ENCODE measurements at places on chromosomes 1 and 21.

DNA sequence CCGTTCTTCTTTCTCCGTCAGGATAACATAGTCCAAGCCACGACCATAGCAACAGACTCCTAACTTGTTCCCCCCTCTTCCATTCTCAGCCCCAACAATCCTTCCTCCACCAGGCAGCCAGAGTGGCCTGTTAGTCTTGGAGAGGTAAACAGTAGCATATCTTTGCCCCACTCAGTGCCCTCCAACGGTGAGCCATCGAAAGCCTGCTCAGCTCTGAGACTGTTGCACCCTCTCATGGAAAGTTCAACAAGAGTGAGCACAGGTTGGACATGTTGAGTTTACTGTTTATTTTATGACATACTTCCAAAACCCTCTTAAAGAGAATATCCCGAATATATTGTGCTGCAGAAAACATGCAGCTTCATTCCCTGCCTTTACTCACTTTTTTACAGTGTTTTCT lies 30.1 kb upstream of the BACE2 start:
- DNase-seq: no peak

- DNase-seq: no peak
These were observed 550 bp upstream of the PTBP2 start for GRCh38 chr1:96721053-96721415.

DNA sequence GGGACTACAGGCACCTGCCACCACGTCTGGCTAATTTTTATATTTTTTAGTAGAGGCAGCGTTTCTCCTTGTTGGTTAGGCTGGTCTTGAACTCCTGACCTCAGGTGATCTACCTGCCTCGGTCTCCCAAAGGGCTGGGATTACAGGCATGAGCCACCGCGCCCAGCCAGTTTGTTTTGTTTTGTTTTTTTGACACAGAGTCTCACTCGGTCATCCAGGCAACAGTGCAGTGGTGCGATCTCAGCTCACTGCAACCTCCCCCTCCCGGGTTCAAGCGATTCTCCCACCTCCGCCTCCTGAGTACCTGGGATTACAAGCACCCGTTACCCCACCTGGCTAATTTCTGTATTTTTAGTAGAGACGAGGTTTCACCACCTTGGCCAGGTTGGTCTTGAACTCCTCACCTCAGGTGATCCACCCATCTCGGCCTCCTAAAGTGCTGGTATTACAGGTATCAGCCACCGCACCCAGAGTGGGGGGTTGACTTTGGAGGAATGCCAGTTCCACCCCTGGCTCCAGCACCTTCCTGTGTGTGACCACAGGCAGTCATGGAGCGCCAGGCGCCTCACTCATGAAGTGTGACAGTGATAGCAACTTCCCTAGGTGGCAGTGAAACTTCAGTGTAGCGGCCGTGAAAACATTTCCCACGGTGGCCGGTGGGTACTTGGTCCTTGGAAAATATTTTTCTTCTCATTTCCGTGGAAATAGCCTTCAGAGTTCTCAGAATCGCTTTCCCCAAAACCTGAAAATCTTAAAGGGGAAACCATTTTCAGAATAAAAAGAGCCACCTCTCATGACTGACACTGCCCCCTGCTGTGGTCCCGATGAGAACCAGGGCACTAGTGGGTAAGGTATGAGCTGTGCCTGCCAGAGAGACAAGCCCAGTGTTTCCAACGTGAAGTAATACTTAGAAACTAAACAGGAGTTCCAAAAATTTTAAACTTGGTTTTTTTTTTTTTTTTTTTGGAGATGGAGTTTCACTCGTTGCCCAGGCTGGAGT lies 48.6 kb downstream of the WDR4 start:
- no peak for DNase-seq

DNA sequence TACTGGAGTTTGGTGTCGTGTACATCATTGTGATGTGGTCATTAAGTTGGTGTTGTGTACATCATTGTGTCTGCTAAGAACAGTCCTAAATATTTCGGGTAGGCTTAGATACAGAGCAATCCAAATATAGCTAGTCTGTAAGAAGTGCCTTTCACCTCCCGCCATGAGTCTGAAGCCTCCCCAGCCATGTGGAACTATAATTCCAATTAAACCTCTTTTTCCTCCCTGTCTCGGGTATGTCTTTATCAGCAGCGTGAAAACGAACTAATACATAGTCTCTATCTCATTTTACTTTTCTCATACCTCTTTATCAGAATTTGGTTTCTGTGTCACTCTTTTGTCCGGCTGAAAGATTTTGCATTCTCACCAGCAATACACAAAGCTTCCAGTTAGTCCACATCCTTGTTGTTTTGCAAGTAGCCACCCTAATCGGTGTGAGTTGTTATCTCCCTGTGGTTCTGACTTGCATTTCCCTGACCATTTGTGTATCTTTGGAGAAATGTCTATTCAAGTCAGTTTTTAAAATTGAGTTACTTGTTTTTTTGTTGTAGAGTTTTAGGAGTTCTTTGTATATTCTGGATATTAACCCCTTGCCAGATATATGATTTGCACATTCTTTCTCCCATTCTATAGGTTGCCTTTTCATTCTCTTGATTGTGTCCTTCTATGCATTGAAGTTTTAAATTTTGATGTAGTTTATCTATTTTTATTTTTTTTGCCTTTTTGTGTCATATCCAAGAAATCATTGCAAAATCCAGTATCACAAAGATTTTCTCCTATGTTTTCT lies 56.5 kb downstream of the FNBP1L start:
- no peak for DNase-seq

- no peak for DNase-seq
These were observed 5.1 kb upstream of the NEK7 start for GRCh38 chr1:198151688-198152087.

DNA sequence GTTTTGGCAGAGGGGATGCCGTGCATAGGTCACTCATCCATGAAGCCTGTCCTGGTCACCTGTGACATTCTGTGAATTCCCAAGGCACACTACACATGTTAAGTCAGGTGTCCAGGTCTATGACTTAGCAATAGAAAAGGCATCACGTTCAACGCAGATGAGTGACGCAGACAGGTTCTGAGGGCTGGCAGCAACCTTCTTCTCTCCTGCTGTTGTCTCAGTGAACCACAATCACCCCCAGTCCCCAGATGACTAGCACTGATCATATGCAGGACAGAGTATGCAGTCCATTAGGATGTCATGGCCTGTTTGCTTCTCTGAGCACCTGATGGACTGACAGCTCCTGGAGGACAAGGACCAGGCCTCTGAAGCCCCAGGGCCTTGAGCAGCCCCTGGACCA lies 157.8 kb upstream of the KAZN start:
- no peak for DNase-seq

GRCh38 chr1:59100708-59101374 lies 196.1 kb upstream of the FGGY start:
- no peak for DNase-seq

DNA sequence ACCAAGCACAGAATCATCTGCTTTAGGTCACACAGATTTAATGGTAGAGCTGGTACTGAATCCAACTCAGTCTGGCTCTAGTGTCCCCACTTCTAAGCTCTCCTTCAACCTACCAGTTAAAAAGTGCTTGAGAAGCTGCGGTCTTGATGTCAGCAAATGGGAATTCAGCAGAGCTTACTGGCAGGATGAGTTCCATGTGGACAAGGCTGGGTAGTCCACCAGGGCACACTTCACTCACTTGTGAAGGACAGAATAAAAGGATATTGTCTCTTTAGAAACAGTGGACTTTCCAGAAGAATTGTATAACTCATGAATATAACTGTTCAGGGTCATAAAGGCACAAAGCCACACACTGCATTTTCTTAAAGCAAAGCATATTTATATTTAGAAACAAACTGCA lies 35.1 kb upstream of the GUCA2B start:
- no peak for DNase-seq

DNA sequence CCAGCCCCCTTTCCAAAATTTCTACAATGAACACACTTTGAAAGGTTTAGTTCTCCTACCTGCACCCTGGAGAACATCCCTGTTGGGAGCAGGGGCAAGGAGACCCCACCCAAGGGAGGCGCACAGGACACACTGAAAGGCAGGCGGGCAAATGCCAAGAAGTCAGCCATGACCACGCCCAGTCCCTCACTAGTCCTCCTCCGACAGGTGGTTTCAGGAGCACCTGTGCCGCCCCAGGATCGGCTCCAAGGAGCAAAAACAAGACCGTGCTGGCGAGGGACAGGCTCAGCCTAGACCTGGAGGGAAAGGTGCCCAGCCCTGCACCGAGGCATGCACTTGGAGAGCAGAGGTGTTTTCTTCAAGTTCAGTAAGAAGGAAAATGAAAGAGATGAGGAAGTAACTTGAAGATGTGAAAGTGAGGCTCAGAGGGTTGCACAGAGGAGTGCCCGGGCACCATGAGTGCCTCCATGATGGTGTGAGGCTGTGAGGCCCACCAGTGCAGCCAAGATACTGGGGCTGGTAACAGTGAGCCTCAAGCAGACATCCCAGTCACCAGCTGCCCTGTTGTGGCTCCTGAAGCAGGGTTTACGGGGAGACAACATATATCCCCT lies 19.6 kb upstream of the NADK start:
- no peak for DNase-seq

DNA sequence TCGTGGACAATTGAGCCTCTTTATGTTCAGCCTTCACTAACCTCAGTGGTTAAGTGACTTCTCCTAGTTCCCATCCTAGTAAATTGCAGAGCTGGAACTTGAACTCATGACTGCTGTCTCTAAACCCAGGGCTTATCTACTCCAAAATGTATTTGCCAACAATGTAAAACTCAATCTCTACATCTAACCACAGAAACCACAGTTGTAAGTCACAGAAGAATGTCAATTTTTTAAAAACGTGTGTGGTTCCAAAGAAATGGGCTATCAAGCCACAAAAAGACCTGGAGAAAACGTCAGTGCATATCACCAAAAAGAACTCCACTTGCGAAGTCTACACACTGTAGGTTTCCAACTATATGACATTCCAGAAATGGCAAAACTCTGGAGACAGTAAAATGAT lies 172.6 kb upstream of the HMCN1 start:
- DNase-seq: no peak

GRCh38 chr1:179036844-179037465 lies 11.3 kb downstream of the FAM20B start:
- no peak for DNase-seq

GRCh38 chr1:54709547-54710292 lies 5.9 kb upstream of the TTC4 start:
- DNase-seq: no peak

Measured in activated T-helper 9 cell treated with anti-CD3 and anti-CD28 coated beads, Interleukin-2, amount 50 U/mL, for 16 hours (primary cell).